ENCODE measurements at places on chromosomes 7 and 10.

DNA sequence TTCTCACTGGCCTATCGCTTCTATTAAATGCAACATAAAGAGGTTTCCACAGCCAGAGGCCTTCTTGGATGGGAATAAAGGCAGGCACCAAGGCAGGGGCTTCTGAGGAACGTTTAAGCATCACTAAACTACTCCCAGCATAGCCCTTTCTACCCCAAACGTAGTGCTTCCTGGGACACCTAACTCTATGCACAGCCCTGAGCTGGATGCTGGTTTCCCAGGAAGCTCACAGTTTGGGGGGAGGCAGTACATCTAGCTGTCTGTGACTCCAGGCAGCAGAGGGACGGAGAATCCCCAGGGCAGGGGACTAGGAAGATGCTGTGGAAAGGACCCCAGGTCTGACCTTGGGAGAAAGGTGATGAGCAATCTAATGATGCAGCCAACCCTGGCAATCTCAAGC, 192.8 kb upstream of the ZMIZ1 start:
- no peak for DNase-seq

DNA sequence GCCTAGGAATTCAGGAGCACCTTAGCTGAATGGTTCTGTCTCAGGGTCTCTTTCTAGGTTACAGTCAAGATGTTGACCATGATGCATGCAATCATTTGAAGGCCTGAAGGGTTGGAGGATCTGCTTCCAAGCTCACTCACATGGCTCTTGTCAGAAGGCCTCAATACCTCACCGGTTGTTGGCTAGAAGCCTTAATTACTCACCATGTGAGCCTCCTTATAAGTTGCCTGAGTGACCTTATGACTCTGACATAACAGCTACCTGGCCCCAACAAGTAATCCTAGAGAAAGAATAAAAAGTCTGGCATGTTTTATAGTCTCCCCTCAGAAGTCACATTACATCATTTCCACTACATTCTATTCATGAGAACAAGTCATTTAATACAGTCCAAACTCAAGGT, 3.4 kb upstream of the C1GALT1 start:
- no peak for DNase-seq

DNA sequence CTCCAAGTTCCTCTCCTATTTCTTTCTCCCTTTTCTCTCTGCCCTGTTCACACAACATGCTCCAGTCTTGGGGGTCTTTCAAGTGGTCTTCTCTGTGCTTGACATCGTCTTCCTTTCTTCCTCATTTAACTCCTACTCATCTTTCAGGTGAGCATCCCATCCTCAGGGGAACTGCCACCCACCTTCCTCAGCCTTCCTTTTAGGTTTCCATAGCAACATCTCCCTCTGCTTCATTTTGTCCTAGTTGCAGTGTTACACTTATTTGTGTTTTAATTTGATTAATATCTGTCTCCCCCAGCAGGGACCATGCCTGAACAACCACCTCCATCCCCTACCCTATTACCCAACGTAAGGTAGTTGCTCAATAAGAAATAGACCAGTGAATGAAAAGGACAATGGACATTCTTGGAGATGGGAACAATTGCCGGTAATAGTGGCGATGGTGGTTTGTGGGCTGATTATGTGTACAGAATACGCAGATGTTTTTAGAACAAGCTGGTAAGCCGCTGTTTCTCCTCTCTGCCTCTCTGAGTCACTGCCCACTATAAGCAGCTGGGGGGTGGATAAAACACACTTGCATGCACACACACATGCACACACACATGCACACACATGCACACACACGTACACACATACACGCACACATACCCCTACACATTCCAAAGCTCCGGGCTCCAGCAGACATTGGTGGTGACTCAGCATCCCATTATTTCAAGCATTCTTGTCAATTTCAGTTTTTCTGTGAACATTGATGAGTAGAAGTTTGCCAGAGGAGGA, 251.6 kb downstream of the GATA3 start:
- DNase-seq = no peak

GRCh38 chr7:46832136-46832535, 749.8 kb downstream of the TNS3 start:
- no peak for DNase-seq

DNA sequence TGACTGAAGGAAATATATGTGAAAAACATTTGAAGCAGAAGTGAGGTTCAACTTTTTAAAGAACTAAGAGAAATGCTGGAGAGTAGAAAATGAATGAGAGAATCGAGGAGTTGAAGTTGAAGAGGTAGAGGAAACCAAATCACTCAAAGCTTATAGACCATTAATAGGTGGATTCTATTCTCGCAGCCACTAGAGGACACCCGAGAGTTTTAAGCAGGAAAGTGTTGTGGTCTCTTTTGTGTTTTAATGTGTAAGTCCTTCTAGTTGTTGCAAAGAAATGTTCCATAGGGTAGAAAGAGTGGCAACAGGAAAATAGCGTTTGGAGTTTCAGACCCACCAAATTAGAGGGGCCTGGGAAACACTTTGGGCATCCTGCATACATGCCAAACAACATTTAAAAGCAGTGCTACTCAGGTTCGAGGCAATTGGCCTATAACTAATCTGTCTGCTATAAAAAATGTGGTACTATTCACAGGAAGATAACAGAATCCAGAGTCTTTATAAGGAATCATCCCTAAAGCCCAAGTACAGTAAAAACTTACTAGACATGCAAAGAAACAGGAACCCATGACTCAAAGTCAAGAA, 75.3 kb upstream of the TAS2R16 start:
- DNase-seq = no peak

DNA sequence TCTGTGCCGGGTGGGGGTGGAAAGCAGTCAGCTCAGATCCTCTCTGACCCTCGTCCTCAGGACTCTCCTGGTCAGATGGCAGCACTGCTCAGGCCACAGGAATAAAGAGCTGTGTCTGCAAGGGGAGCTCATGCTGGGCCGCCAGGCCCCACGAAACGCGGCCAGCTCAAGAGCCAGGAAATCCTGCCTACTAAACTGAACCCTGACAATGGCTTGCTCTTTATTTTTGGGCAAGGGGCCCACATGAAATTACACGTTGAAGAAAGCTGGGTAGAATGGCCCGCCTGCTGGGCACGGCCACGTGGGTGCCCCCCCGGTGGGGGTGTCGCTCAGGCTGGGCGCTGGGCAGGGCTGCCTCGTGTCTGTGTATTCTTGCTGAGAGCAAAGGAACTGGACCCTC, 103.0 kb downstream of the ITIH5 start:
- no peak for DNase-seq

GRCh38 chr7:117505238-117505637, 25.4 kb downstream of the CFTR start:
- no peak for DNase-seq

- no peak for DNase-seq
Measured at GRCh38 chr7:115359955-115360354, 438.1 kb downstream of the MDFIC start.

GRCh38 chr7:104929921-104930320, 84.1 kb upstream of the KMT2E start:
- no peak for DNase-seq

DNA sequence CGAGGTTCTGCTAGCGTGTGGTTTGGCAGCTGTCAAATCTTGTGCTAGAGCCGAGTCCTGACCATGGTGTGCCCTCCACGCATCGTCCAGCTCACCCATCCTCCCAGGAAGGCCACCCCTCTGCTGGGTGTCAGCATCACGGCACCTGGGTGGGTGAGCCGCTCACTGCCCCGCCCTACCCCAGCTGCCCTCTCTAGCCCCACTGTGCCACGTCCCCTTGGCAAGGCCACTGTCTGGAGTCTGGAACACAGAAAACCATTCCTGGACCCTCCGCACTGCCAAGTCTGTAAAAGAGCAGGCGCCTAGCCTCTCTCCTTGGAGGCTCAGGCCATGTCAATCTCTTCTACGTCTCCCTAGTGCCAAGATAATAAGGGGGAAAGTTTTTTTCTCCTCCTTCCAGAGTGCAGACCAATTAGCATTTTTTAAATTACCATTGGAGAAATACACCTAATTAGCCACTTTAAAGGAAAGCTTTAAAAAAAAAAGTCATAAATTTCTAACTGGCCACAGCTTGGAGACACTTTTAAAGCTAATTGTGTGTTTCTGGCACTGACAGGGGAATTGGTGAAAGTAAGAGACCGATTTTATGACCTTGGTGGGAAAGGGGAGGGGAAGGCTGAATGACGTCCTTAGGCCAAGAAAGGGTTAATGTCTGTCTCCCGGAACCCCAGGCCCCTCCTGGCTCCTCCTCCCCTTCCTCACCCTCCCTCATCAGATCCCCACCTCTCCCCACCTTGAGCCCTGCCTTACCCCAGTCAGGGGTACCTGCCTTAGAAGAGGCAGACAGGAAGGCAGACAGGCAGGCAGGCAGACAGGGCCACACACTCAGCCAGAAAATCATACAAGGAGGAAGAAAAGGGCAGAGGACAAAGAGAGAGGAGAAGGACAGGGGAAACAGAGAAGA, 151.2 kb downstream of the PLXNA4 start:
- DNase-seq = no peak

GRCh38 chr7:45677311-45677900, 103.2 kb downstream of the ADCY1 start:
- DNase-seq = no peak

GRCh38 chr7:100124301-100125230, 2.2 kb upstream of the MBLAC1 start:
- DNase-seq = no peak

DNA sequence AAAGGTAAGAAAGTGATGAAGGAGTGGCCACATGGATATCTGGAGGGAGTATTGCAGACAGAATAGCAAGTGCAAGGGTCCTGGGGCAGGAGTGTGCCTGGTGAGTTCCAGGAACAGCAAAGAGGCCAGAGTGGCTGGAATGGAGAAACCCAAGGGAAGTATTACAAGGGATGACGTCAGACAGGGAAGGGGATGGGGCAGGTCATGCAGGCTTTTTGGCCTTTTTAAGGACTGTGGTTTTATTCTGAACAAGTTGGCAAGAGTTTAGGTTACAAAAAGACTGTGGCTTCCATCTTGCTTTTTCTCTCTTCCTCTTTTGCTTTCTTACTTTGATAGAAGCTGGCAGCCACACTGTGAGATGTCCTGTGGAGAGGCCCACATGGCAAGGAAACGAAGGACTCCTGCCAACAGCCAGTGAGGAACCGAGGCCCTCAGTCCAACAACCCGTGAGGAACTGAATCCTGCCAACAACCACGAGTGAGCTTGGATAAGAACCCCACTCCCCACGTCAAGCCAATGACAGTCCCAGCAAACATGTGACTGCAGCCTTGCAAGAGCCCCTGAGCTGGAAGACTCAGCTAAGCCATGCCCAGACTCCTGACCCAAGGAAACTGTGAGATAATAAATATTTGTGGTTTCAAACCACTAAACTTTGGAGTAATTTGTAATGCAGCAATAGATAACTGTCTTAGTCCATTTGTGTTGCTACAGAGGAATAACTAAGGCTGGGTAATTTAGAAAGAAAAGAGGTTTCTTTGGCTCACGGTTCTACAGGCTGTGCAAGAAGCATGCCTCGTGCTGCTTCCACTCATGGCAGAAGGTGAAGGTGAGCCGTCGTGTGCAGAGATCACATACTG, 19.8 kb upstream of the KDM7A start:
- no peak for DNase-seq

GRCh38 chr10:49115015-49115795, at the start of gene VSTM4:
Gene VSTM4 (minus strand): TSS chr10:49115522. CDS start chr10:49115485, 37 bp downstream.
- no peak for DNase-seq

DNA sequence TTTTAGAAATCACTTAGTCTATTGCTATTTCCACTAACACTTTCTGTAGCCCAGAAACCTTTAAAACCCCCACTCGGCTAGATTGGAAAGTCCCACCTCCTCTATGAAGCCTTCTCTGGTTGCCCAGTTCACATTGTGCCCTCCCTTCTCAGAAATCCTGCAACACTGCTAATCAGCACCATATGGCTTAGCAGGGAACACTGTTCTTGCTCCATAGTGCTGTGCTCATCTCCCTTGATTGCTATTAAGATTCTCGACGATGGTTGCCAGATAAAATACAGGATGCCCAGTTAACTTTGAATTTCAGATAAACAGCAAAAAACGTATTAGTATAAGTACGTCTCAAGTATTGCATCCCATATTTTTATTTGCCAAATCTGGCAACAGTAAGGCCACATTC, 40.1 kb upstream of the XPNPEP1 start:
- DNase-seq = no peak

- no peak for DNase-seq
Measured at GRCh38 chr10:70119623-70120022, 13.0 kb downstream of the AIFM2 start.

- DNase-seq = no peak
Measured at GRCh38 chr10:5645944-5646617, 20.3 kb downstream of the ASB13 start.

Data from CD4-positive, alpha-beta T cell treated with Interleukin-6 for 4 hours (primary cell).